CD4-positive, alpha-beta memory T cell (primary cell): ENCODE measurements at places on chromosomes 12 and 14. TPM values are rescaled to one million over a fixed set of nuclear protein-coding genes. Genes with fewer than 3 reads are reported as not detected.

DNA sequence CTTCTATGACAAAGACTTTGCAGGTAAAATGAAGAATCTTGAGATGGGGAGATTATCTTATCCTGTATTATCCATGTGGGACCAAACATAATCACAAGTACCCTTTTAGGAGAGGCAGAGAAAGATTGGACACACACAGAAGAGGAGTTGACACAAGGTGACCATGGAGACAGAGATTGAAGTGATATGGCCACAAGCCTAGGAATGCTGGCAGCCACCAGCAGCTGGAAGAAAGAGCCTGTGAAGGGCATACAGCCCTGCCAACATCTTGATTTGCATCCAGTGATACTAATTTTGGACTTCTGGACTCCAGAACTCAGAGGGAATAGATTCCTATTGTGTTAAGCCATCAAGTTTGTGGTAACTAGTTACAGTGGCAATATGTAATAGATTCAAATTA, 78.1 kb downstream of the RPS29 start:
- no peak for DNase-seq

The PRIMA1 gene
- total RNA-seq, result not detected

The SOAT2 gene
- 0.26 TPM for total RNA-seq

The GLIPR1L1 gene
- total RNA-seq, result not detected

The GLIPR1 gene
- 96.1 TPM for total RNA-seq
